Myocyte (in vitro differentiated cells): ENCODE measurements at places on chromosomes 16 and 17. TPM values are rescaled to one million over a fixed set of nuclear protein-coding genes. Genes with fewer than 3 reads are reported as not detected.

UTS2R gene
- 29.1 and 60.3 TPM in 2 replicates for total RNA-seq

CAPNS2 gene
- not detected in 2 replicates for total RNA-seq

TBC1D3K gene
- not detected in 2 replicates for total RNA-seq

KRTAP2-2 gene
- not detected in 2 replicates for total RNA-seq

TPPP3 gene
- 30.0 and 67.0 TPM in 2 replicates for total RNA-seq

VMO1 gene
- total RNA-seq = 0.73 TPM in 1 of 2 replicates, not detected in the other

TEKT5 gene
- not detected in 2 replicates for total RNA-seq

PIPOX gene
- total RNA-seq = 6.4 and 17.5 TPM in 2 replicates

ITGB3 gene
- total RNA-seq = 1.5 and 3.5 TPM in 2 replicates

DBNDD1 gene
- 56.5 and 66.6 TPM in 2 replicates for total RNA-seq

SYNGR2 gene
- 77.0 and 109 TPM in 2 replicates for total RNA-seq

CEP112 gene
- total RNA-seq = 22.7 and 35.3 TPM in 2 replicates

PEX12 gene
- 7.4 and 12.4 TPM in 2 replicates for total RNA-seq

YBX2 gene
- 4.1 and 9.6 TPM in 2 replicates for total RNA-seq

ENPP7 gene
- not detected in 2 replicates for total RNA-seq

CHST6 gene
- 0.29 and 0.94 TPM in 2 replicates for total RNA-seq

HLF gene
- total RNA-seq = 0.37 and 0.88 TPM in 2 replicates

CLEC10A gene
- total RNA-seq = not detected in 2 replicates

HS3ST3A1 gene
- 6.5 and 9.7 TPM in 2 replicates for total RNA-seq

C17orf100 gene
- 0.31 and 0.70 TPM in 2 replicates for total RNA-seq

CCL17 gene
- total RNA-seq = not detected in 2 replicates

TMEM256 gene
- total RNA-seq = 69.6 and 76.5 TPM in 2 replicates

KLHL10 gene
- 1.3 TPM in 1 of 2 replicates, not detected in the other for total RNA-seq

DRC7 gene
- total RNA-seq = not detected in 2 replicates

DHRS13 gene
- total RNA-seq = 3.3 and 5.3 TPM in 2 replicates

NOB1 gene
- total RNA-seq = 17.5 and 20.1 TPM in 2 replicates

NDEL1 gene
- 71.1 and 74.7 TPM in 2 replicates for total RNA-seq

KRT24 gene
- not detected in 2 replicates for total RNA-seq

CIITA gene
- under 0.01 and 0.03 TPM in 2 replicates for total RNA-seq

PROCA1 gene
- total RNA-seq = 1.0 and 1.6 TPM in 2 replicates

CD300H gene
- not detected in 2 replicates for total RNA-seq

TMED6 gene
- 0.36 TPM in 1 of 2 replicates, not detected in the other for total RNA-seq

ACE gene
- 0.21 and 0.36 TPM in 2 replicates for total RNA-seq

GAS2L2 gene
- 0.08 TPM in 1 of 2 replicates, not detected in the other for total RNA-seq
